ENCODE measurements at places on chromosomes 11 and 22. TPM values are rescaled to one million over a fixed set of nuclear protein-coding genes. Genes with fewer than 3 reads are reported as not detected.

TRIM6 gene
- 3.9 TPM for total RNA-seq

MS4A15 gene
- total RNA-seq, result not detected

GRCh38 chr11:105878510-105878909, 143.5 kb downstream of the MSANTD4 start:
- DNase-seq, result no peak

DNA sequence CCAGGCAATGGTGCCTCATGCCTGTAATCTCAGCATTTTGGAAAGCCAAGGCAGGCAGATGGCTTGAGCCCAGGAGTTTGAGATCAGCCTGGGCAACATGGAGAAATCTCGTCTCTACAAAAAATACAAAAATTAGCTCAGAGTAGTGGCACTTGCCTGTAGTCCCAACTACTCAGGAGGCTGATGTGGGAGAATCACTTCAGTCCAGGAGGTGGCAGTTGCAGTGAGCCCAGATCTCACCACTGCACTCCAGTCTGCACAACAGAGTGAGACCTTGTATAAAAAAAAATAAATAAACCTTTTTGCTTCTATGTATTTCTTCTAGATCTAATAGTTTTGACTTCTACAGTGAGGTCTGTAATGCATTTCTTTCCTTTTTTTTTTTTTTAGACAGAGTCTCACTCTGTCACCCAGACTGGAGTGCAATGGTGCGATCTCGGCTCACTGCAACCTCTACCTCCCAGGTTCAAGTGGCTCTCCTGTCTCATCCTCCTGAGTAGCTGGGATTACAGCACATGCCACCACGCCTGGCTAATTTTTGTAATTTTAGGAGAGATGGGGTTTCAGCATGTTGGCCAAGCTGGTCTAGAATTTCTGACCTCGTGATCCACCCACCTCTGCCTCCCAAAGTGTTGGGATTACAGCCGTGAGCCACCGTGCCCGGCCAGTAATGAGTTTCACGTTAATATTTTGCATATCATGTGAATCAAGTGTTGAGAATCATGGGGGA, 18.1 kb upstream of the RDX start:
- no peak for DNase-seq

DNA sequence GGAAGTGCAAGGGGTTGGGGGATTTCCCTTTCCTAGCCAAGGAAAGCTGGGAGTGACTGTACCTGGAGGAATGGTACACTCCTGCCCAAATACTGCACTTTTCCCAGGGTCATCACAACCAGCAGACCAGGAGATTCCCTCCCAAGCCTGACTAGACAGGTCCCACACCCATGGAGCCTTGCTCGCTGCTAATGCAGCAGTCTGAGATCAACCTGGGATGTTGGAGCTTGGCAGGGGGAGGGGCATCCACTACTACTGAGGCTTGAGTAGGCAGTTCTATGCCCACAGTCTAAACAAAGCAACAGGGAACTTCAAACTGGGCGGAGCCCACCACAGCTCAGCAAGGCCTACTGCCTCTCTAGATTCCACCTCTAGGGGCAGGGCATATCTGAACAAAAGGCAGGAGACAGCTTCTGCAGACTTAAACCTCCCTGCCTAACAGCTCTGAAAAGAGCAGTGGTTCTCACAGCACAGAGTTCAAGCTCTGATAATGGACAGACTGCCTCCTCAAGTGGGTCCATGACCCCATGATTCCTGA, 58.5 kb downstream of the SLC22A9 start:
- DNase-seq, result no peak

DNA sequence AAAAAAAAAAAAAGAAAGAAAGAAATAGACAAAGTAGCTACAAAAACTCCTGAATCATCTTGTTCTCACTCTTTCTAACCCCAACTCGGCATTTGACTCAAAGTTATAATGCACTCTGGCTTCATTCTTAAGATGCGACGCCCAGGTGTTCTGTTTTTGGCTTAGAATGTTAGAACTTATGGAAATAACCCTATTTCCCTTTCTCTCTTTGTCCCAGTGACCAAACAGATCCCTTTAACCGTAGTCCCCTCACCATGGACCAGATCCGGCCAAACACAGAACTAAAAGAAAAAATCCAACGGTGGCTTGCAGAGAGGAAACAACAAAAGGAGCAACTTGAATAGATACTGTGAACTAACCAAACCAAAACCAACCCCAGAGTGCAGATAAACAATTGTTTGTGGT, 5.3 kb upstream of the ATP5MG start:
- no peak for DNase-seq

Measured in PC-9 (cell line).